ENCODE measurements at places on chromosomes 6 and 20.
A peak's percentile ranks its signal among the peaks of the same experiment; 100 is the strongest.

- no peak for DNase-seq
Measured at GRCh38 chr6:40444312-40444711, 142.9 kb downstream of the LRFN2 start.

DNA sequence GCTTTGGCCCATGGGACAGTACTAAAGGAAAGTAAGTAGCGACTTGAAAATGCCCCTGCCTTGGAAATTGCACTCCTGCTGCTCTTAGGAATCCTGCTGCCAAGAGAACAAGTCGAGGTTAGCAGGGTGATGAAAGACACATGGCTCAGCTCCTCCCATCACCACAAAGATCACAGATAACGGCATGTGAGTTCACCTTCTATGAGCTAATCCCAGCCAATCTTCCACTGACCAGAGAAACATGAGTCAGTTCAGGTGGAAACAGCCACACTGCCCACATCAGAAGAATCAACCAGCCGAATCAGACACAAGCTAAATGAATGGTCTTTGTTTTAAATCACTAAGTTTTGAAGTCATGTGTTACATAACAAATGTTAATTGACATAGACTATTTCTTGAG is 106.3 kb downstream of the PRKN start:
- DNase-seq: no peak

DNA sequence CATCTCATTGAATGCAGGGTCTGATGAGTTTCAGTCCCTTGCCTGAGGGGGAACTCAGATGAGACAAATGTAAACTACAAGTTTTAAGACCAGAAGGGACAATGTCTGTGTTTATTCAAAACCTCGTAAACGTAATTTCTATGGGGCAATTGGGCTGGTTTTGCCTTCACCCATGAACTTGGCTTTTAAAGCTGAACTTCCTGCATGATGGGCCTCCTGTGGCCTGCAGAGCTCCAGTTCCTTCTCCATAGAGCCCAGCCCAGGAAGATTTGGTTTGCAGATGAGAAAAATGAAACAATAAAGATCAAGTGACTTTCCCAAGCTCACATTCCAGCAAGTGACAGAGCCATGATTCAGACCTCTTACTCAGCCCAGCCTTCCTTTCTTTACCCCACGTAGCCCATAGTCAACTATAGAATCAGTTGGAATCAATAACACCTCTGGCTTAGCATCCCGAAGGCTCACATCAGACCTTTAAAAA is 612.3 kb downstream of the UTRN start:
- DNase-seq: peak; percentile 99

GRCh38 chr6:170536671-170537070 is 16.4 kb downstream of the PSMB1 start:
- DNase-seq: no peak

- peak; percentile 86 for DNase-seq
Measured at GRCh38 chr6:57432157-57432556, 114.7 kb downstream of the PRIM2 start.

DNA sequence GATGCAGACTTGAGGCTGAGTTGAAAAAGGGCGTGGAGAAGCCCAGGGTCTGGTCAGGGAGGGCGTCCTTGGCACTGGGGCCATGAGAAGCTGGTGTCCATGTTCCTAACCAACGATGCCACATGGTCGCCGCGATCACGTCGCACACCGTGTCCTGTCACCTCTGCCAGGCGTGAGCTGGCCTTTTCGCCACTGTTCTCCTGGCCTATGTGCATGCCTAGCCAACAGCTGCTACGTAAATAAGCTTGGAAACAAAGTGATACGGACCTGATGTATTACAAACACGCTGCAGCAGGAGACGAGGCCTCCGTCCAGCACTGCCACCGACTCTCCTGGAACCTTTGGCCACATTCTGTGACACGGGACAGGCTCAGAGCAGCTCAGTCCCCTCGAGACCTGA is 22.0 kb upstream of the KIF25 start:
- DNase-seq: no peak

DNA sequence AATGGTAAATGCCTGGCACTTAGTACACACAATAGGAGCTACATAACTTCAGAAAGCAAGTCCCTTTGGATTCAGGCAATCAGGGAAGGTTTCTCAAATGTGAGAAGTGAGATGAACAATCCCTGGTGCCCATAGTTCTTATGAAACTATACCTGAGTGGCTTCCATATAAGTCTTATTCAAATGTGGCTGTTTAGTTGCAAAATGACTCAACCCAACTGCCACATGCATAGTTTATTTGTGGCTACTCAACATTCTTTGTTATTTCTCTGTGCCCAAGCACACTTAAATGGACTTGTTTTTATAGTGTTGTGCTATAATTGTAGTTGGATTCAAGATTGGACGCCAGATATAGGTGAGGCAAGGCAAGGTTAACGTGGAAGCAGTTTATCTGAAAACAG is 93.7 kb upstream of the ATXN1 start:
- DNase-seq: peak; percentile 42

DNA sequence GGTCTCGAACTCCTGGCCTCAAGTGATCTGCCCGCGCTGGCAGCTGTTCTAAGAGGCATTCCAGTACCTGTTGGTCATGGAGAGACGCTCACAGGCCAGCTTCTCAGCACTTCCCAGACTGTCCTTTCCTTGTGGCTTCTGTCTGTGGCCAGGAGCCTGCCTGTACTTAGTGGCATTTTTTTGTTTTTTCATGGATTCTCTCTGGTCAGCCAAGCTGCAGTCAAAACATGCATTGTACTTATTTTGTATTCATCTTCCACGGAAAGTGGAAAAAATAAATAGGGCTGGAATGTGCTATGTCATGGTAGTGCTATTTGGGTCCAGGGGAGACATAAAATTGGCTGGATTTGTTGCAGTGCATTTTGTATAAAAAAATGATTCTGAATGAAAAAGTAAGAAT is 29.1 kb downstream of the ZDHHC14 start:
- peak; percentile 54 for DNase-seq

GRCh38 chr6:8181951-8182845 is 79.8 kb upstream of the EEF1E1 start:
- peak; percentile 61 for DNase-seq

- DNase-seq: no peak
Measured at GRCh38 chr6:87553159-87553765, 36.5 kb downstream of the RARS2 start.

- no peak for DNase-seq
Measured at GRCh38 chr6:21769968-21770367, 176.4 kb downstream of the SOX4 start.

GRCh38 chr6:36052097-36052496 is 24.5 kb downstream of the MAPK14 start:
- DNase-seq: no peak

DNA sequence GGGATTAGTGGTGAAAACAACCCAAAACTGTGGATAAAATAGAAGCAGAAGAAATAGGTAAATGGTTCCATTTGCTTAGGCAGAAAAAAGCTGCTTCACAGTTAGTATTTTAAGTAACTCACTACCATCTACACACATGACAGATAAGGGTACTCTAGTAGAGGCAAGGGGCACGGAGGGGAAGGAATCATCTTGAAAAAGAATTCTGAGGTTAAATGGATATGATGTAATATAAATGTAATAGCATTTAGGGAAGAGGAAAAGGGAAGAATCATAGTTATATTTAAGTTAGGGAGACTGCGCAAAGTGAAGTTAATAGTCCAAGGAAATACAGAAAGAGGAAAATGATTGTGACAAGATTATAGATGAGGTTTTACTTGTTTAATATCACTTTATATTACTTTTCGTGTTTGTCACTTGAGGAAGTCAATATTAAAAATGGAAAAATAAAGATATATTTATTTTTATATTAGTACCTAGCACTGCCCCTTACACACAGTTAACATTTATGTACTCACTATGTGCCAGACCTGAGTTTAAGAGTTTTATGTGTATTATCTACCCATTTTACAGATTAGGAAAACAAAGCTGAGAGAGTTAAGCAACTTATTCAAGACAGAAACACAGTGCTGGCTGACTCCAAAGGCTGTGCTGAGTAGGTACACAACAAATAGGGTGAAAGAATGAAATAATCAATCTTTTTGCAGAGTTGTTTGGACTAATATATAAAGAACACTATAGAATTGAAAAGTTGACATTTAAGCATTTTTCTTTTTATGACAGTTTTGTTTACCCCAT is 128.1 kb downstream of the REV3L start:
- DNase-seq: no peak

- DNase-seq: peak; percentile 58
Measured at GRCh38 chr6:109349419-109349987, 32.8 kb downstream of the CD164 start.

DNA sequence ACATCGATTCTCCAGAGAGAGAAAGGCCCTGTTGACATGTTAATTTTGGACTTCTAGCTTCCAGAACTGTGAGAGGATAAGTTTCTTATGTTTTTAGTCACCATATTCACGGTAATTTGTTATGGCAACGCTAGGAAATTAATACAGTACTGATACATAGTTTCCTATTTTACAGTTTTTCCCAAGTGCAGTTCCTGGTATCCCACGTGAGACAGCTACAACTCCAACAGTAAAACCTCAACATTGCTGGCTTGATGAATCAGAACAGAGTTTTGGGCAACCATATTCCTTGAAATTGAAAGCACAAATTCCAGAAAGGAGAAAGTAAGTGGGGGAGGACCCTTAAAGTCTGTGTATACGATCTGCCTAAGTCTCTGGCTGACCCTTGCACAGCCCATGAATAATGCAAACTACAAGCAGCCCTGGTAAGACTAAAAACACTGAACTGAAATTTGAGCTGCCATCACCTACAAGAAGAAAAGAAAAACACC is 505.1 kb upstream of the NRSN1 start:
- DNase-seq: no peak

DNA sequence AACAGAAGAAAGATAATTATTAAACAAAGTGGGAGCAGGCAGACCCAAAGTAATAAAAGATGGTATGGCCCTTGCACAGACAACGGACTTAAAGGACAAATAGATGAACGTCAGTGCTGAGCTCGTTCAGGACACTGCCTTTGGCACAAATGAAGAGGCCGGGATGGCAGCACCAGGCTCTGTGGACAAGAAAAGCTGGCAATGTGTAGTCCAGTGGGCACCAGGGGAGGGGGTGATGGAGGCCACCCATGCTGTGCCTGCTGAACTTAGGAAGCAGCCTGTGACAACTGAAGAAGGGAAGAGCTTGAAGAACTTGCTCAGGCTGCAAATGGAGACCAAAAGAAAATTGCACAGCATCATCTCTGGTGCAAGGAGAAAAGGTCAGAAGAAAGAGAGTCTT is 131.0 kb downstream of the ANKRD60 start:
- no peak for DNase-seq

GRCh38 chr20:46808565-46808964 is 86.1 kb upstream of the EYA2 start:
- DNase-seq: no peak

- no peak for DNase-seq
Measured at GRCh38 chr6:134414793-134415192, 96.9 kb upstream of the SGK1 start.

DNA sequence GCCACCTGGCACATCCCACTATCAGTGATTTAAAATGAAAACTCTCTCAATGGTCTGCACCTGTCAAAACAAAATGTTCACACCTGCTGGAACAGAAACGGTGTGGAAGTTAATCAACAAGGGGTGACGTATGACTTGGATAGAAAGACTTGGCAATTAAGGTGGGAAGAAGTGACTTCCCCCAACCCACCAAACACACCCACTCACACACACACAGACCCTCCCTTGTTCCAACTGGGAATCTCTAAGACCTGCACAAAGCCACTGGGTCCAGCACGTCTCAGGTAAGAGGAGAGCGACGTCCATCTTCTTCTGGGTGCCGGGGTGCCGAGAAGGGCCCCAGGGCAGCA is 25.1 kb upstream of the TCFL5 start:
- no peak for DNase-seq

DNA sequence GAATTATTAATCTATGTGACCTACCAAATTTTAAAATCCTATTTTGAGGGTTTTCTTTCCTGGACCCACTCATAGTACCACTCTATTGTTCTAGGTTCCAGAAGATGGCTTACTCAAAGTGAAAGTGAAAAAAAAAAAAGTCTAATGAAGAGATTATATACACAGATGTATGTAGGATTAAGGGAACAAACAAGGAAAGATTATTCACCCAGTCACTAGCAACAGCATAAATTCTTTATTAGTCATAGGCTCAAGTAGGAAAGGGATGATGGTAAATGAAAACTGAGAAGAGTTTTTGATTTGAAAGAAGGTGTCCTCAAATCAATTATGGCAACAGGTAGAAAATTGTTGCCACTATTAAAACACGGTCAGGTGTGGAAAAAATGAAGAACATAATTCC is 923.7 kb downstream of the TBC1D32 start:
- DNase-seq: no peak

DNA sequence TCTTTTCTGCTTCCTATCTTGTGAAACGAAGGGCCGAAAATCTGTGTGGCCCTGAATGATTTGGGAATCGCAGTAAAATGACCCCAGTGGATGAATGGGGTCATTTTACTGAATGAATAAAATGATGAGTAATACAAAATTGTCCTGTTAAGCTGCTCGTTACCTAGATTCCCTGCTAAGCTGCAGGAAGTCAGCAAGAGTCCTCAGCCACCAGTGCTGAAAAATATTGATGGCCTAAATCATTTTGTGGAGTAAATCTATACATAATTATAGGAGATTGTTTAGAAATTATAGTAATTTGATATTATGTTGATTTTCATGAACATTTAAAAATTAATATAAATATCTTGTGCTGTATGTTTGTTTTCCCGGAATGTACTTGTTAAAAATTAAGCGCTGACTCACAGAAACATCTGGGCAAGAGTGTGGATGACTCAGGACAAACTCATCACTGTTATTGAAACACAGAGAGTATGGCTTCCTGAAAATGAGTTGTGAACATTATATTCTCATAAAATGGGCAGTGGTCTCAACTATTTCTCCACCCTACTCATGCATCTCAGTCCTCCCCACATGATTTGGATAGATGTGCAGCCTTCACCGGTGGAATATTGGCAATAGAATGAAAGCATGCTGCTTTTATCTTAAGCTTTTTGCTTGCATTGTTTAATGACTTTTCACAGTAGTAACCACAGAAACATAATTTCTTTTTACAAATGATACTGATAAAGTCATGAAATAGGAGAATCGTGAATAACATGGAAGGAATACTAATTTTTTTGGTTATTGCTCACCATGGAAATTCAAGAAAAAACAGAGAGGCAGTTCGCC is 36.2 kb upstream of the RGS17 start:
- DNase-seq: peak; percentile 78

- DNase-seq: no peak
Measured at GRCh38 chr6:51531623-51532022, 555.8 kb downstream of the PKHD1 start.

- no peak for DNase-seq
Measured at GRCh38 chr6:107653183-107653580, 163.3 kb downstream of the SOBP start.

DNA sequence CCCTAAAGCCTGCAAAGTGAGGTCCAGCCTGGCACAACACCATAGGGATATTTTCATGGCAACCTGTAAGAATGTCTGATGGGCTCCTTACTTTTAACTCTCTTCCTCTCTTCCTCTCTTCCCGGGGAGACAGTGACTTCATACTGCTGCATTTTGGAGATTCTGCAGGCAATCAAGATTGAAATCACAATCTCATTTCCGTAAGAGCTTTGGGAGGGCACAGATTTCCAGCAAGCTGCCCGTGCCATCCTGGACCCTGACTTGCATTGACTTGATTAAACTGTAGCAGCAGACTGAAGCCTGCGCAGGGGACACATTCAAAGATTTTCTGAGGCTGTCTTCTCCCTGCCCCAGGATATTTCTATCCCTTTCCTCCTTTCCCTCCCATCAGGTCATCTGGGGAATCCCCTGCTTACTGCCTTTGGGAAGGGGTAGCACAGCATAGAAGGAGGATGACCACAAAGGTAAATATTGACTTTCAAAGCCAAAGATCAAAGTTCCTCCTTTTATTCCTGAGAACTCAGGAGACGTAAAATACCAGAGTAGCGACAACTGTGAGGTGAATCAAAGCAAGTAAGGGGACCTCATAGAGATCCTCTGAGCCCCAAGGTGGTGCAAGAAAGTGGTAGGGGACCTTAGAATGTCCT is 504.0 kb upstream of the ARID1B start:
- no peak for DNase-seq

All from EH (cell line).